ENCODE measurements at places on chromosomes 11 and 22.

DNA sequence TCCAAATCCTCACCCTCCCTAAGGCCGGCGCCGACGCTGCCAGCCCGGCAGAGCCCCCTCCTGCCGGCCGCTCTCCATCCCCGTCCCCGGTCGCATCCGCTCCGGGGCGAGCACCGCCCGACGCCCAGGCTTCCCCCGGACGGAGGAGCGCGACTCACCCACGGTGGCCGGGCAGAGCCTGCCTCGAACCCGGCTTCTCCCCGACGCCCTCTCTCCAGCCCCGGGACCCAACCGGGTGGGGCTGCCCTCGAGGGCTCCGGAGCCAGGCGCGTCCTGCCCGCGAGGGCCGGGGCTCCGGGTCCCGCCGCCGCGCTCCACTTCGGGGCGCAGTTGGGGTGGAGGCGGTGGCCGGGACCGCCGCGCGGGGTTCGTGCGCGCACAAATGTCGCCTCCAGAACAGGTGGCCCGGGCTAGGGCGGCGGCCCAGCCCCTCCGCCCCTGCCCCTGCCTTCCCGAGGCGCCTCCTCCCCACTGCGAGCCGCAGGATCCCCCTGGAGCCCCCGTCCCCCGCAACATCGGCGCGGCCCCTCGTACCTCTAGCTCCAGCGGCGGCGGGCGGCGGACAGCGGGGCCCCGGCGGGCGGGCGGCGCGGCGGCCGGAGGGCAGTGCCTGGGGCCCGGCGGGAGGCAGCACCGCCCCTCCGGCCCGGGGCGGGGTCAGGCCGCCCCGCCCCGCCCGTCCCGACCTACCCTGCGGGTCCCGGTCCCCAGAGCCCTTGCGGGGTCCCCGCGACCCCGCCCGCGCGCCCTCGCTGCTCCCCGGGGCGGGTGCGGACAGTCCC, at the start of gene A4GALT:
Gene A4GALT (minus strand): TSS at position 608 of the 782 bp plus-strand sequence. CDS start 26,919 bp downstream, outside the sequence.
- peak; percentile 11 for DNase-seq

DNA sequence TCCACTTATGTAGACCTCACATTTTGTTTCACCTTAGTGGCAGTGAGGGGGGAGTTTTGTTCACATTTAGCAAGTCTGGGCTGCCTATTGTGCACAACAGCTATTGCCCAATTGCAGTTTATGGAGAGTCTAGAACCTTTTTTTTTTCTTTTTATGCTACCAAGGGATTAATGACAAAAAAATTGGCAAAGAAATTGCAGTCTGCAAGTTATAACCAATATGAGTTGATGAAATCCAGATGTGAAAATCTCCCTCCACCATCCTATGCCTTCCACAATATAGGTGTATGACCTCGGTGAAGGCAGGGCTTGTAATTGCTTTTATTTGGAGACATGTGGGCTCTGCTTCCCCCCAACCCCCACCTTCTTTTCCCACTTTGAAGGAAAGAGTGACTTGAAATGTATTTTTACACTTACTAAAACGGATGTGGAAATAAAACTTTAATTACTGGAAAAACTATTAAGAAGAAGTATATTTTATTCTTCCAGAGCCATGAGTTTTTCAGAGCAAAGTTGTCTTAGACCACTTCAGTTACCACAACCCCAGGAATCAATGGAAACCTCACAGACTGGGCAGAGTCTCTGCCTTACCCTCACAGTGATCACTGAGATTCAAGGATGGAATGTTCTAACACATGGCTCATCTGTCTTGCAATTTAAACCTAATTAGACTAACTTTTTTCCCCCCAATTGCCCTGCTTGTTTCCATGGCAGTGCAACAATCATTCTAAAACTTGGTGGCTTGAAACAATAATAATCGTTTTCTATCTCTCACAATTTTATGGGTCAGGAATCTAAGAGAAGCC, 120.8 kb upstream of the SLC5A12 start:
- DNase-seq, result no peak

DNA sequence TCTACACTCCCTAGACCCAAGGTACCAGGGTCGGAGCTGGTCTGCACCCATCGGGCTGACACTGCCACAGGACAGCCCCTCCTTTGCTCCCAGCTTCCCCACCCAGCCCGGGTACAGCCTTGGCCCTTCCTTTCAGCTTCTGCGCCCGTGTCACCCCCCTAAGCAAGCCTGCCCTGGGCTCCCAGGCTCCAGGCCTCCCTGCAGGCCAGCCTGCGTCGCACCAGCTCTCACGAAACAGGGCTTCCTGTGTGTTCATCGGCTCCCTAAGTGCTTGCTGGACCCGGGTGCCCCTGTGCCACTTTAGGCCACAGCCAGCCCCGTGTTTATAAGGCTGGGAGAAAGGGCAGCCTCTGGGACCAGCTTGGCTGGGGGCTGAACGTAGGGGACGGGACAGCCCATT, 21.1 kb downstream of the FLRT1 start:
- DNase-seq, result no peak

DNA sequence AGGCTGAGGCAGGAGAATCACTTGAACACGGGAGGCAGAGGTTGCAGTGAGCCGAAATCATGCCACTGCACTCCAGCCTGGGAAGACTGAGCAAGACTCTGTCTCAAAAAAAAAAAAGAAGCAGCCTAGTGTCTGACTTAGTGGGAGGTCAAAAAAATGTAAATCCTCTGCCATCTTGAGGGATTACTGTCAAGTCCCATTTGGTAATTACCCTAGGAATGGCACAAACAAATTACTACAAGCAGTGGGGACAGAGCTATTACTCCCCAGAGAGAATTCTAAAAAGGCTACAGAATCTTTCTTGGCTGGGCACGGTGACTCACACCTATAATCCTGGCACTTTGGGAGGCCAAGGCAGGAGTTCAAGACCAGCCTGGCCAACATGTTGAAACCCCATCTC, 3.8 kb downstream of the SERPING1 start:
- DNase-seq, result no peak

DNA sequence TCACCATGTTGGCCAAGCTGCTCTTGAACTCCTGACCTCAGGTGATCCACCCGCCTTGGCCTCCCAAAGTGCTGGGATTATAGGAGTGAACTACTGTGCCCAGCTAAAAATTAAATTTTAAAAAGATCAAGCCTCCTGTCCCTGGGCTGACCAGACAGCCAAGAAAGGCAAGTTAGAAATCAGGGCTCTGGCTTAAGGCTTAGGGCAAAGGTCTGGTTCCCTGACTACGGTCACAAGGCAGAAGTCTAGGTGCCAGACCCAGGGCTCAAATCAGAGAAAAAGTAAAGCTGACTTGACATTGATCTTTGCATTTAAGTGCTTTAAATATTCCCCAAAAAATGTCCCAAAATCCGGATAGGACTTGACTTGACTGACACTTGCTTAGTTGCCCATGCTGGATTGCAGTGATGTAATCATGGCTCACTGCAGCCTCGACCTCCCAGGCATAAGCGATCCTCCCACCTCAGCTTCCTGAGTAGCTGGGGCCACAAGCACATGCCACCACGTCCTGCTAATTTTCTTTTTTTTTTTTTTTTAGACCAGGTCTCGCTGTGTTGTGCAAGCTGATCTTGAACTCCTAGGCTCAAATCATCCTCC, 17.3 kb upstream of the CRKL start:
- DNase-seq, result no peak

GRCh38 chr11:73308003-73308960, at the start of gene ARHGEF17:
ARHGEF17 (plus strand) TSS chr11:73308276; CDS start chr11:73308639, 363 bp downstream.
- peak; percentile 85 for DNase-seq

Data from brain (organoid and tissue), 16 donors.